ENCODE measurements at places on chromosomes 6 and 20.

DNA sequence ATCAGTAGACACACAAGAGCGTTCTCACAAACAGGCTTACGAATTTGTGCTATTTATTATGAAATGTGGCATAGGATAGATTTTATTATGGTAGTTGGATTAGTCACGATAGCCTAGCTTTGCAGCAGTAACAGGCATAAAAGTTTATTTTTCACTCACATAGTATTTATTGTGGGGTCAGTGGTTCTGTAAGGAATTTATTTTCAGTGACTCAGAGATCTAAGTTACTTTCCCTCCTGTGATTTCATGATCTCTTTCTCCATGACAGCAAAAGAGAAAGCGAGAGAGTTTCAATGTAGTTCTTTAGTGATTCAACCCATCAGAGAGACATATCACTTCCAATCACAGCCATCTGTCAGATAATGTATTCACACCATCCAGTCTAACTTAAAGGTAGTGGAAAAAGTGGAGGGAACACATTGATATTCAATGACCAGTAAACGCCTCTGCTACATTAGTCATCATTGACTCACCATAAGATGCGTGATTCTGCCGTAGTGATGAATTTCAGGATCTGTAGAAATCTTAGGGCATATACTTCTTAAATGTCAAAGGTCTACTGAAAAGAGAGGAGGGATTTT, 605.5 kb downstream of the HDGFL1 start:
- no peak for DNase-seq

GRCh38 chr6:20653085-20653479, 118.8 kb downstream of the CDKAL1 start:
- DNase-seq, result no peak

- DNase-seq, result peak; percentile 70
These were observed 4.9 kb upstream of the BIRC7 start for GRCh38 chr20:63230800-63231268.

DNA sequence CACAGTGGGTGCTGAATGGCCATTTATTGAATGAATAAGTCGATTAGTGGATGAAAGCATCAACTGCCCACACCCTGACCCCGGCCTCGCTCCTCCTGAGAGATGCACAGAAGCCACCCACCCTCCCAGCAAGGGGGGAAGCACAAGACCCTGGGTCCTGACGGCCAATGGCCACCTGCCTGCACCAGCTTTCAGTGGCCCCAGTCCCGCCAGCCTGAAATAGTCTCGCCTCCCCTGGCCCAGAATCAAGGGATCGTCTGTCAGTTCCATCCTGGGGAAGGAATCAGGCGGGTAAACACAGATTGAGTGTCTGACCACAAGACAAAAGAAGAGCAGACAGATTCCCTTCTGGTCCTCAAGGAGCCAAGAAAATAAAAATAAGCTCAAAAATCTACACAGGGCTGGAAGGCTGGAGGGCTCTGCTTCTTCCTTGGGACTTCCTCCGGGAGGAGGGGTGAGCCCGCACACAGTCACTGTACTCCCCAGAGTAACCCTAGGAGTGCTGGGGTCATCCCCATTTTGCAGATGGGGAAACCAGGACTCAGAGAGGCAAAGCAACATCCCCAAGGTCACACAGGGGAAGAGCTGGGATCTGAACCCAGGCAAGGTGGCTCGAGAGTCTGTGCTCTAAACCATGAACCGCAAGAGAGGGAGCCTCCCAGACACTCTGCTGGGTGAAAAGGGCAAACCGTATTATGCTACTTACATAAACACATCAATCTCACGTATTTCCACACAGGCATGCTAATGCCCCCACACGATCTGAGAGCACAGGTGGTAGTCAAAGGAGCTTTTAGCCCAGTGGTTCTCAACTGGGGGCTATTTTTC, 7.8 kb downstream of the PREX1 start:
- DNase-seq, result no peak

GRCh38 chr6:11341867-11342266, 109.4 kb upstream of the NEDD9 start:
- no peak for DNase-seq

DNA sequence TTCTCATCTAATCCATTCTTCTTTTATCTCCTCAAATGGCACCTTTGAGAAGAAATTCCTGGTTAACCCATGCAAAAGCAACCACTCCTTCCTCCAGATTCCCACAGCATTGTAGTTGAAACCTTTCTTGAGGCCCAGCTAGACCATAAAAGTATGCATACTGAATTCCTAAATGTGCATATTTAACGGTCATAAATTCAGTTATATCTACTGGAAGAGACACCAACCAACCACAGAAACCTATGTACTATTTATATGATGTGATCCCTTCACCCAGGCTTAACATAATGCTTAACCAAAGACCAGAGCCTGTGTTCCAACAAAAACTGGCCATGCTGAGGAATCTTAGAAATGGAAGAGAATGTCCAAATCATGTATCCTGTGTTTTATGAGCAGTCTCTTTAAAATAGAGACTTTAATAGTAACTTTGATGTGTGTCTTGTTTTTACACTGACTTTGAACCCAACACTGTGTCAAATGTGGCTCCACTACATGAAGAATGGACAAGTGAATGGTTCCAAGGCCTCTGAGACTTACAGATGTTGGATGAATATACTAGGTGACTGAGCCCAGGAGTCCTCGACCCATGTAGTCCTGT, 11.4 kb upstream of the TAF8 start:
- DNase-seq, result no peak

DNA sequence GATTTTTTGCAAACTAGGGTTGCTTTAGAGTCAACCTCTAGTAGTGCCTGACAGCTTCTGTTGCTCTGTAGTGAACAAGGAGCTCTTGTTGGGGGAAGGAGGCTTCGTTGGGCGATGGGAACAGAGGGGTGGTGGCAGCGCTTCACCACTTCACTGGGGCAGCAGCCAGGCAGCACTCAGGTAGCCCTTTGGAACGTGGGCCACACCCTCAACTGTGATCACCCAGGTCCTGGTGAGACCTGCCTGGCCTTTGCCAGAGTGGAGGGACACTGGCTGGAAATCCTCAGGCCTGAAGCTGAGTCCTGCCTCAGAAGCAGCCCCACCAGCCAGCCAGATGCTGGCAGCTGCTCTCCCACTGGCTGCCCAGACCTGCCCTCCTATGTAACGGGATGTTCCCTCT, 10.4 kb upstream of the EDN3 start:
- DNase-seq, result no peak

- no peak for DNase-seq
These were observed 751.5 kb downstream of the CBLN4 start for GRCh38 chr20:55253781-55254180.

DNA sequence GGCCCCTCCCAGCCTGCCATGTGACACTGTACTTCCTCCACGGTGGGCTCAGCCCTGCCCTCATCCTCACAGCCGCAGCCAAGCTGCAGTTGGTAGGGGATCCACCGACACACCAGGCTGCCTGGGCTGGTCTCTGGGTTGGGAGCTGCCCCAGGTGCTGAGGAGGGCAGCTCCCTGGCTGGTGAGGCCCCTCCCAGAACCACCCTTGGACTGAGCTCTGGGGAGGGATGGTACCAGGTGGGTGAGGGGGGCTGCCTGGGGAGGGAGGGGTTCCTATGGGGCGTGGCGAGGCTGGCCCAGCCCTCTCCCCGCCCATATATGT, 185 bp upstream of the TNFRSF6B start:
- no peak for DNase-seq

GRCh38 chr6:153048631-153049030, 46.1 kb upstream of the MTRF1L start:
- no peak for DNase-seq

DNA sequence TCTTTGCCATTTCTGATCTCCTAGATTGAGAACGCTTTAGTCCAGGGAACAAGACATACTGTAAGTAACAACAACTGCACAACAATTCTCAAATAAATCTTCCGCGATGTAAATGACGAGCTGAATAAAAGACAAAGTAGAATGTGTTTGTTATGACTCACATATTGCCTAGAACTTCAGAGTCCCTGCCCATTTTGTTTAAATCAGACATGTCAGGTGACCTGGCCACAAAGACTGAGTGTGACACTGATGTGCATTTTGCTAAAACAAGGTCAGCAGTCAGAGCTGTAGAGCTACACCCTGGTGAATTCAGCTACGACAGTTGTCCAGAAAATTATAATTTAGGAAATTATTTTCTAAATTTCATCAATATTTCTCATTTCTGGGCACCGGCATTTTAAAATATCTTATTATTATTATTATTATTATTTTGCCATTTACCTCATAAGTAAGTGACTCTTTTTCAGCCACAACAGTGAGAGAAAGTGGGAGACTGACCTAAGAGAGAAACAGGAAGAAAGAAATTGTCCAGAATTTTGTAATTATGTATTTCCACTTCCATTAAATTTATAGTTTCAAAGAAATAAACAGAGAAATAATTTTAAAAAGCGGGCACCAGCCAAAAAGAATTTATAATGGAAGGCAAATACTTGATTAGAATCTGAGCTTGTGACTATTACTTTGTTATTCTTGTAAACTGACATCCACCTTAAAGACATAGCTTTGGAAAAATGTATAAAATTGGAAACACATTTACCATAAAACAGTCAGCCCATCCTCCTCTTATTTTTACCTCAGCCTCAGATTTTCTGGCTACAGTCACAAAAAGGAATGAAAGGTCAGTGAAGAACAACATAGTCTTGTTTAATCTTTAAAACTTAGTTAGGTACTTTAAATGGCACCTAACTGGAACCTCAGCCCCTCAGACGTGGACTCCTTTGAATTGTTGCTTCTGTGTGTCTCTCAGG, 157.0 kb upstream of the CITED2 start:
- DNase-seq, result no peak

DNA sequence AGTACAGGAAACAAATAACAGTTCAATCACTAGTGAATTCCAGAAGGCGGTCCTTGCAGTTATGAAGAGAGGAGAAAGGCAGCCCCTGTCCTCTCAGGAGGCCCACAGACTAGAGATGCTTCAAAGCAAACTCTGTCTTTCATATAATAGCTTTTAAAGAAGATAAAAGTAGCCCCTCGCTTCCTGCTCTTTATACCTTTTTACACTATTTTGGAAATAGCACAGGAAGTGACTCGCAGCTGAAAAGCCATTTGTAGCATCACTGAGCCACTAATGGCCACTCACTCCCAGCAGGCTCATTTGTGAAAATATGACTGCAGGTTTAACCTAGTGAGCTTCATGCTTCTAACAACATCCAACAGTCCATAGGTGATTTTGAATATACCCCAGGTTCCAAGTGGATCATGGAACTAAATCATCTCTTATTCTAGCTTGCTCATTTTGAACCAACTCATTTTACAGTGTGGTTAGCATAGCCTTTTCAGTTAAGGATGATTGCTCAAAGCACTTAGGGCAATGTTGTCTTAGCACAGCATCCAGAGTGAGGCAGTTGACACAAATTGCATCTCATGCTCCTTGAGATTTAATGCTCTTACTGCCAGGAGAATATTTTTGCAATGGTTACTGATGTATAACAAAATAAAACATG, 136.0 kb upstream of the NRSN1 start:
- no peak for DNase-seq

- peak; percentile 69 for DNase-seq
These were observed 339.6 kb downstream of the ARHGAP18 start for GRCh38 chr6:129370268-129370916.

- DNase-seq, result no peak
These were observed 32.3 kb upstream of the HLA-A start for GRCh38 chr6:29909985-29910384.

DNA sequence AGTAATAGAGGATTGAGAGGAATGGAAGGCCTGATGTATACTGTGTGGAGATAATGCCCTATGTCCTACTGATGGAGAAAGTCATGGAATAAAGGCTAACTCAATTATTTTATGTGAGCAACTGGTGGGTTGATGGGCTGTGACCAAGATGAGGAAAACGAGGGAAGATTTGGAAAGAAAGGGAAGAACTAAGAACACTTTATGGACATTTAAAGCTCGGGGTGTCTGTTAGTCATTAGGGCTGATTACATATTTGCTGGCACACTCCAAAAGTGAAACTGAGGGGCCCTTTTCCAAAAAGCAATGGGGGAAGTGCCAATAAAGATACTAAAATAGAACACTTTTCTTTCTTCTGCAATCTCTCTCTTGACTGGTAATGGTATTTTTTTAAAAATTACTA, 439.5 kb downstream of the PLCB1 start:
- DNase-seq, result no peak

DNA sequence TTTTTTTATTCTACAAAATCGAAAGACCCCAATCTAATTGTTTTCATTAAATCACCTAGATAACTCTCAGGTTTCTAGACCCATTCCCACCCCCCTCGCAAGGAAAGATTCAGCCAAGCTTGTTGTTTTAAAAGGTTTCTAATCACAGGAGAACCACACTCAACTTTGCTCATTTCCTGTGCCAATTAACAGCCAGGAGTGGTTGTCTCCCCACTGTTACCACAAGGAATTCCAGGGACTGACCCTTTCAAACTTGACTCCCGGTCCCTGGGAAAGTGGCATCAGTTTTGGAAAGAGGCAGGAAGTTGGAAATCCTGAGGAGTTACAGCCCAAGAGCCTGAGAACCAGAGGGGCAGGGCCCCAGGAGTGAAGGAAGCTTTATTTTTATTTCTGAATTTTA, 561.3 kb upstream of the JAG1 start:
- no peak for DNase-seq

- DNase-seq, result no peak
These were observed 6.0 kb upstream of the SLC2A10 start for GRCh38 chr20:46703435-46703834.

- no peak for DNase-seq
These were observed 186.7 kb downstream of the RPS12 start for GRCh38 chr6:133001040-133001565.

GRCh38 chr20:21214431-21214830, 88.5 kb downstream of the KIZ start:
- DNase-seq, result no peak

DNA sequence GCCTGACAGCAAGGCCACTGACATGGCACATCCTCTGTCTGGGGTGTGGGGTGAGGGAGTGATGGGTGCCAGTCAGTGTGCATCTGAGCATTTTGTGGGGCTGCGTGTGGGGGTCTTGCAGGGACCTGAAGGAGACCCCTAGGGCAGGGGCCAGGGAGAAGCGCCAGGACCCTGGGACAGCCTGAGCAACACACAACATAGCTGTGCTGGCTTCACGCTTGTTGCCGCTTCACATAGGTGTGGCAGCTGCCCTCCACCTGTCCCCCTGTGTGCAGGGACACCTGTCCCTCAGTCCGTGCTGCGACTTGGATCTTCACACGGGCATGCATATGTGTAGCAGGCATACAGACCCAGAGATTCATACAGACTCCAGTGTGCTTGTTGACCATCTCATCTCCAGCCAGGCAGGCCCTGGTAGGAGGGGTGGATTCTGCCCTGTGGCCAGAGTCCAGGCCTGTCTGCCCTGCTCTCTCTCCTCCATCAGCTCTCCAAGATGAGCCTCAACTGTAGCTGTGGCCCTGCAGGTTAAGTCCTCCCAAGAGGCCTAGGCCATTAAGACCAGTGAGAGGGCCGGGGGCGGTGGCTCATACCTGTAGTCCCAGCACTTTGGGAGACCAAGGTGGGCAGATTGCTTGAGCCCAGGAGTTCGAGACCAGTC, 3.2 kb upstream of the NPBWR2 start:
- DNase-seq, result no peak

- DNase-seq, result no peak
These were observed 39.2 kb upstream of the PIM1 start for GRCh38 chr6:37130704-37131103.

- no peak for DNase-seq
These were observed 23.9 kb downstream of the DUSP22 start for GRCh38 chr6:315921-316752.

- DNase-seq, result peak; percentile 65
These were observed at the start of gene CD40 for GRCh38 chr20:46117704-46118467. TSS of gene CD40 (plus strand) at chr20:46118314. CDS start at chr20:46118344, 30 bp downstream.

- DNase-seq, result no peak
These were observed 37.8 kb upstream of the THEMIS start for GRCh38 chr6:127938701-127939100.

Data from globus pallidus (tissue), 1 donor.